ENCODE measurements at places on chromosomes 4 and X.

DNA sequence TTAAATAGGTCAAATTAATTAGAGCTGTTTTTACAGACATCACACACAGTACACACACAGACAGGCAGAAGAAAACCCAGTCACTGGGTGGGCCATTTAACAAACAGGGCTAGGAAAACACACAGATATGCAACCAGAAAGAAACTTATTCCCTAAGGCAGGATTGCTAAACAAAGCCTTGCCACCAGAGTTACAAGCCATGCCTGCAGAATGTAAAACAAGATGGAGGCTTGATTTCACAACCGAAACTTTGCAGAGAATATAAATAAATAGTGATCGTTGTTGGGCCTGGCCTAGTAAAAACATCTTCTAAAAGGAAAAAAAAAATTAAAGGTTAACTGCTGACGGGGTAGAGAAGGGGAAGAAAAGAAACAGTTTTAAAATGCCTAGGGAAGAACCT, 212.3 kb downstream of the NAP1L3 start:
- no peak for DNase-seq

GRCh38 chr4:98996056-98996764, 689 bp downstream of the METAP1 start:
- no peak for DNase-seq

- no peak for DNase-seq
These were observed 67.7 kb downstream of the TSC22D3 start for GRCh38 chrX:107707866-107708265.

DNA sequence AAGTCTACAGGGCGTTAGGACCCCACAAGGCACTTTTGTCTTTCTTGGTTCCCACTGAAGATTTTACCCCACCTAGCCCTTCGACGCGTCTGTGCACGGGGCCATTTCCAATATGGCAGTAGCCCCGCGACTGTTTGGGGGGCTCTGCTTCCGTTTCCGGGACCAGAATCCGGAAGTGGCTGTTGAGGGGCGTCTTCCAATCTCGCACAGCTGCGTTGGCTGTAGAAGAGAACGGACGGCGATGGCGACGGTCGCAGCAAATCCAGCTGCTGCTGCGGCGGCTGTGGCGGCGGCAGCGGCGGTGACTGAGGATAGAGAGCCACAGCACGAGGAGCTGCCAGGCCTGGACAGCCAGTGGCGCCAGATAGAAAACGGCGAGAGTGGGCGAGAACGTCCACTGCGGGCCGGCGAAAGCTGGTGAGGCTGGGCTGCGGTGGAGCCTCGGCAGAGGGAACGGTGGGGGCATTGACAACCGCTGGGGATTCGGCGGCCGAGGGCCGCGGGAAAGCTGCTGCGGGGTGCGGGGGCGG, at the start of gene USP11:
Gene USP11, plus strand, starts transcription at position 207 of the 530 bp plus-strand sequence. Its CDS starts 35 bp downstream, at position 242.
- no peak for DNase-seq

- no peak for DNase-seq
These were observed 197.0 kb downstream of the STIM2 start for GRCh38 chr4:27057662-27058061.

DNA sequence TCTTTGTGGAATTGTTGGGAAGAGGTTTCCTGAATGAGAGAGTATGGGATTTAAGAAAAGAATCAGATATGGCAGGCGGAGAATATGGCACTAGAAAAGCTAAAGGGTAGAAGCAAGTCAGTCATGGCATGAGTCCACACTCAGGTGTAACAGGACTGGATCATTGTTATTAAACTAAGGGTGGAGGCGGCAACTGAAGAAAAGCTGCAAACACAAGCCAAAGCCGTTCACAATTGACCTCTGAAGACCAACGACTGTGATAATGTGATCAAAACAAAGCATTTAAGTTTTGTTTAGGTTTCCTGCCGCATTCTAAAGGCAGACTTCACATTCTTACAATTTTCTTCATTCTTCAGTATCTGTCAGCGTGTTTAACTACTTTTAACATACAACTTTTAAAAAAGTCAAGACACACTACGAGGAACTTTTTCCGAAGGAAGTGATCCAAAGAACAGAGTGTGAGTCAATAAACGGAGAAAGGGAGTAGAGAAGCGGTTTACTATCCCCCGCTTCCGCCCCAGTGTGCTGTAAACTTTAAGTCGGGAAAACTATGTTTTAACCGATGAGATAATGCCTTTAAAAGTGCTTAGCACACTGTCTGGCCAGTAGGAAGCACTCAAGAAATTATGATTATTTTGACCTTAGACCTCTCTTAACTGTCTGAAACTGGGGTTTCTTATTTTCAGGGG, 909 bp upstream of the SLAIN2 start:
- DNase-seq, result no peak

DNA sequence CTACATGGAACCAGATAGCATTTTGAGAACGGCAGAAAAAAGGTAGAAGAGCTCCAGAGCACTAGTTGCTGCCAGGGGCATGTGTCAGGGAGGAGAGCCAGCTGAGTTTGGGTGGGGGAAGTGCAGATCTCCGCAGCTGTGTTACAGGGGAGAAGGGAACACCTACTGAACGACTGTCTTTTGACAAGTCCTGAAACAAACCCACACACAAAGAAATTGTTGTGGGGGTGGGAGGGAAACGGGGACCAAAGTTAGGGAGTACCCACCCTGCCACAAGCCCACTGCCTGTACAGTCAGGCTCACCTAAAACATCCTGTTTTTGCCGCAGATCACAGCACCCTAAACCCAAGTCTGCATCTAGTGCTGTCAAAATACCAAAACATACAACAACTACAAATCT, 55.5 kb downstream of the LEF1 start:
- no peak for DNase-seq

- no peak for DNase-seq
These were observed 708.1 kb downstream of the GLUD2 start for GRCh38 chrX:121755541-121755940.

GRCh38 chrX:9816084-9816700, 30.0 kb downstream of the SHROOM2 start:
- DNase-seq, result no peak

- DNase-seq, result no peak
These were observed 1973.0 kb upstream of the AGA start for GRCh38 chr4:179415037-179415846.

DNA sequence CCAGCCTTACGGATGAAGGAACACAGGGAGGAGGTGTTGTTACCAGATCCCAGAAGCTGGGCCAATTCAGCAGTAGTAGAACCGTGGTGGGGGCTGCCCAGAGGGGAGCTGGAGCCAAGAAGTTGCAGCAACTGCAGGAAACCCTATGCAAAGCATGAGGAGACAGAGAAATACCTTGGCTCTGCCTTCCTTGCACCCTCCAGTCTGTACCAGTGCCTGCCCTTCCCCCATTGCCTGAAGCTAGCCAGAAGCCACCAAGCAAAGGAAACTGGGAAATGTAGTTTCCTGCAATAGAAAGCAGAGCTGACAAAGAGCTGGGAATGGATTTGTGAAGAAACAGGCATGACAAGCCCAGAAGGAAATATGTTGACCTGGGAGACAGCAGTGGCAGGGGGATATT, 108.7 kb upstream of the FUNDC1 start:
- DNase-seq, result no peak

GRCh38 chrX:13607331-13607995, 38.1 kb downstream of the EGFL6 start:
- DNase-seq, result no peak

DNA sequence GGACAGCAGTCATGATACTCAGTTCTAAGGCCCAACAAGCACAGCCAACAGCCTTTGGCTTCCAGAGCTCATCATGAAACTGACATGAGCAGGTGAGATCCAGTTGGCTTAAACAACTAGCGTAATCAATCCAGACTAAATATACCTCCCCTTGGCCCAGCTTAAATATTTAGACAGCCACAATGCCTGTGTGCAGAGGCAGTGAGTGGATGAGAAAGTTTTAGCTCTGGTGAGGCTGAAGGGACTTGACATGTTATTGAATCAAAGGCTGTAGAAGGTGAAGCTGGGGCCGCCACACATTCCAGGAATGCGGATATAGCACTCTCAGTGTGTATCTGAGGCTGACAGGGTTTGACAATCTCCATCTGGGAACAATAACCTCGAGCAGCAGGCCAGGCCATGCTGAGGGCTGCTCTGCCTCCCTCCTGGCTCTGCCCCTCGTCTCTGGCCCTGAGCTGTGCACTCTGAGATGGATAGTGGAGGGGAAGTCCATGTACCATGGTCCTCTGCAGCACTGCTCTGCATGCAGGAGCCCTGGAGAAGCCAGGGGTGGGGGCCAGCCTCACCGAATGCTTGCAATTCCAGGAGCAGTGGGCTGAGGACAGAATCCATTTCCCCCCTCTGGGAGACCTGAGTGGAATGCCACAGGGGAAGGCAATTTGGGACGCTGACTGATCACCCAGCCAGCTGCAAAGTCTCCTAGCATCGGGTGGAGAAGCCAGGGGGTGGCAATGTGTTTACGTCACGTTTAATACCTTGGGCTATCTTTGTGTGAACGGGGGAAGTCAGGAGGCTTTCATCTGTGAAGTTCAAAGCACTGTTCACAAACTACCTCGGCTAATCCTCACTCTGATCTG, 37.3 kb upstream of the RASL11B start:
- DNase-seq, result no peak

DNA sequence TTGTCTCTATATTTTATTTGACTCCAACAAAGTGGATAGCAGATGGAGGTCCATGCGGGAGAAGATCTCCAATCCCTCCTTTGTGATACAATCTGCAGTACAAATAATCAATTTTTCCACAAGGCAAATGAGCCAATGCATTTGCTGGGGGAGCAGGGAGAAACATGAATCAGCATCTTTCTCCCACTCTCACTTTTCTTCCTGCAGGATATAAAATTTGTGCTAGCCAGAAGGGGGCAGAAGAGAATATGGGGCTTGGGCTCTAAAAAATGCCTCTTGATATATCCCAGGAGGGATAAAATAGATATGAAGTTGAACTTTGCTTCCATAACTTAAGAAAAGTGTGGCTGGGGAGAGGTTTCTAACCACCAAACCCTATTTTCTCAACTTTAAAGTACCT, 38.3 kb upstream of the CWH43 start:
- DNase-seq, result no peak

- no peak for DNase-seq
These were observed 1.3 kb downstream of the TCEAL8 start for GRCh38 chrX:103253608-103254007.

- DNase-seq, result no peak
These were observed 126.3 kb downstream of the FBXO8 start for GRCh38 chr4:174157106-174157607.

- DNase-seq, result no peak
These were observed 251.2 kb downstream of the PAPSS1 start for GRCh38 chr4:107468812-107469211.

- no peak for DNase-seq
These were observed 3.7 kb downstream of the SHOX start for GRCh38 chrX:633985-634958.

GRCh38 chr4:83569987-83570386, 34.1 kb downstream of the GPAT3 start:
- DNase-seq, result no peak

DNA sequence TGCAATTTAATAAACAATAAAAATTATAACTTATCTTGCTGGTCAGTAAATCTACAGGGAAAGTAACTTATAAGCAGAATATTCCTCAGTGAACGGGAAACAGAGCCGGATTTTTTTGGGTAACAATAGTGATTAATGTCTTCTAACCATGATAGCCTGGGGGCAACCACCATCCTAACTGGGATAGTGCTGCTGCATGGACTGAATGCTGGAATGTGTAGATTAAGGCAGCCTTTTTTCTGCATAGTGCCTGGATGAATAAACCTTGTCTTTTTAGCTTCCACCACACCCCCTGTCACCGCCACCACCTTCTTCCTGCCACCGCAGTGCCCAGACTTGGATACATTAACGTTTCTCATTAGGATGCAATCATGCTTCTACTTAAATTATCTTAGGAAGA, 83.6 kb upstream of the LNX1 start:
- DNase-seq, result no peak

DNA sequence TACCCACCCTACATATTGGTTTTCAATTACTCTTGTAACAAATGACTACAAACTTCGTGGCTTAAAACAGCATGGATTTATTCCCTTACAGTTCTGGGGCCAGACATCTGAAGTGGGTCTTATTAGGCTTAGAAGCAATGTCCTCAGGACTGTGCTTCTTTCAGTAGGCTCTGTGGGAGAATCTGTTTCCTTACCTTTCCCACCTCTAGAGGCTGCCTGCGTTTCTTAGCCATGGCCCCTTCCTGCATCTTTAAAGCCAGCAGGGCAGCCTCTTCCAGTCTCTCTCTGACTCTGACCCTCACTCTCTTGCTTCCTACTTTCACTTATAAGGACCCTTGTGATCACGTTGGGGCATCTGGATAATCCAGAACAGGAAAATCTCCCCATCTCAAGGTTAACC, 252.5 kb upstream of the PGRMC2 start:
- DNase-seq, result no peak
